KBM-7 (cell line): ENCODE measurements at places on chromosomes 3 and 15.

DNA sequence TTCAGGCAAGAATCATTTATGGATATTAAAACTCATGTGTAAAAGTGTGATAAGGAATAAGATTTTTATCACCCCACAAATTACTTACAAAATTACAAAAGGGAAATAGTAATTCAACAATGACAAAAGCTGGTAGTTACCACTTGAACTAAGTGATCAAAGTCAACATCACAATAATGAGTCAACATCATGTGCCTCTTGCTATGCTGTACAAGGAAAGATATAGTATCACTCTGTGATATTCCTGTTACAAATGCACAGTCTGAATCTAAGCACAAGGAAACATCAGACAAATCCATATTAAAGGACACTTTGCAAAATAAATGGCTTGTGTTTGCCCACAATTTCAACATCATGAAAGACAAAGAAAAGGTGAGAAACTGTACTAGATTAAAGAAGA lies 90.5 kb upstream of the PLCL2 start:
- DNase-seq: no peak

DNA sequence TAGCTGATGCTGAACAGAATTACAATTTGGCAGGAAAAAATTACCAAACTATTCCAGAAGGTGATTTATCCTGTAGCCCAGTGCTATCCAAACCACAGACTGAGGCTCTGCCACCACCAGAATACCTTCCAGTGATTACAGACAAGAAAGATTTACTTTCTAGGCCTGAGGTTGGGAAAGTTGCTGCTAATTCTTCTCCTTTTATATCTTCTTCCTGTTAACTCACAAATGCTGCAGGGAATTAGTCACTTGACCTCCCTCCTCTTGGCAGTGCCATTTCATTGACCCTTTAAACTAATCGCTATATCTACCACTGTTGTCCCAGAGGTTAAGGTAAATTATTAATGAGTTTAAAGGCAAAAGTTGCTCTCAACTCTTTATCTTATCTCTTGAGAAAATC lies 118.4 kb downstream of the CTNNB1 start:
- DNase-seq: no peak

GRCh38 chr3:116118475-116119169 lies 326.7 kb downstream of the LSAMP start:
- no peak for DNase-seq

DNA sequence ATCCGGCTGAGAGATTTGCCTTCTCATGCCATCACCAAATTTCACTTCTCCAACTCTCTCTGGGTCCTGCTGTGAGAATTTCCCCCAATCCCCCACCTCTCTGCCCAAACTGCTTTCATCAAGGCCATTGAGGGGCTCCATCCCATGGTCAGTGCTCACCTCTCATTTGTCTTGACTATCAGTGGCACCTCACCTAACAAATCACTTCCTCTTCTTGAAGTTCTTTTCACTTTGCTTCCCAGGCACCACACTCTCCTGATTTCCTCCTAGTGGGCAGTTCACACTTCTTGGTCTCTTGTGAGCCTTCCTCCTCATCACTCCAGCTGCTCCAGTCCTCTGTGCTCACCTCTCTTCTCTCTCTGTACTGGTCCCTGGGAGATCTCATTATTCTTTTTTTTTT lies 169.6 kb downstream of the OPA1 start:
- DNase-seq: no peak

- DNase-seq: no peak
These were observed 28.8 kb downstream of the PPM1L start for GRCh38 chr3:160784853-160785252.

- no peak for DNase-seq
These were observed 40.1 kb downstream of the MCF2L2 start for GRCh38 chr3:183388213-183388895.

DNA sequence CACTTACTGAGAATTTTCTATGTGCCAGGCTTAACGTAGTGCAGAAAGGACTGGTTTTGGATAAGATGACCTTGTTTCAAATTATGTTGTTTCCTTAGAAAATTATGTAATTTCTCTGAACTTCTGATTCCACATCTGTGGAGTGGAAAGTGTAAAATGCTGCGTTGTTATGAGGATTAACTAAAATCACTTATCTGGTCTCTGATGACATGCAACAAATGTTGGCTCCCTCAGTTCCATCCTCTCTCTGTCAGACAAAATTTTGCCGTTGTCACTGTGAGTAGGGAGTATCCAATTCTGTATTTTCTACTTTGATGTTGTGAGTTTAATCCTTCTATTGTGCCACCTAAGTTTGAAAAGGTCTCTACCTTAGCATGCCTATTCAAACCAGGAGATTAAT lies 175.5 kb downstream of the KCNMB2 start:
- DNase-seq: no peak

DNA sequence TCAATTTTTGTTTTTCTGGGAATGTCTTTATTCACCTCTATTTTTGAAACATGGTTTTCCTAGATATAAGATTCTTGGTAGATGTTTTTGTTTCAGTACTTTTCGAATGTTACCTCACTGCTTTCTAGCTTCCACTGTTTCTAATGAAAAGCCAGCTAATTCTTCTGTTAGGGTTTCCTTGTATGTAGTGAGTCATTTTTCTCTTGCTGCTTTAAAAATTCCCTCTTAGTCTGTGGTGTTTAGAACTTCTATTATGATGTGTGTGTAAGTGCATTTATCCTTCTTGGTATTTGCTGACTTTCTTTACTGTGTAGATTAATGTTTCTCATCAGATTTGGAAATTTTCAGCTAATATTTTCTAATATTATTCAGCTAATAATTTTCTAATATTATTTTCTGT lies 151.1 kb upstream of the OSTN start:
- no peak for DNase-seq

GRCh38 chr3:16323737-16324136 lies 58.7 kb downstream of the OXNAD1 start:
- no peak for DNase-seq

GRCh38 chr3:134640378-134640777 lies 10.4 kb downstream of the KY start:
- no peak for DNase-seq

GRCh38 chr3:123392368-123392767 lies 56.5 kb downstream of the ADCY5 start:
- no peak for DNase-seq

- DNase-seq: peak; percentile 90
These were observed 1.1 kb upstream of the PIK3CA start for GRCh38 chr3:179146911-179147513.

- no peak for DNase-seq
These were observed 609 bp upstream of the TBC1D23 start for GRCh38 chr3:100260081-100260684.

GRCh38 chr3:24311881-24312280 lies 182.8 kb downstream of the THRB start:
- no peak for DNase-seq

- DNase-seq: peak; percentile 43
These were observed 29.0 kb upstream of the ZNF710 start for GRCh38 chr15:89972085-89972484.

DNA sequence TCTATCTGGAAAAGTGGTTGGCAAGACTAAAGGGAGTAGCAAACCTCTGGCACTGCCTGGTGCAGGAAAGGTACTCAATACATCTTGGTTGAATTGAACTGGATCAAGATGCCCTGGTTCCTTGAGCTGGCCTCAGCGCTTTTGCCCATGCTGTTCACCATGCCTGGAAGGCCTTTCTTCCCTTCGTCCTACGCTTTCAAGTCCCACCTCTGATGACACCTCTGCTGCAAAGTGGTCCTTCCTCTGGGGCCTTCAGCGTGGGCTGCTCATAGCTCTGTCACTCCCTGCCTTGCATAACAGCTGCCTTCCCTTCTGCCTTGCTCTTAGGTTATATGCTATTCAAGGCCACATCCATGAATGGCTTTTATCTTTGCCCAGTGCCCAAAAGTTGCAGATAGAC lies 23.0 kb downstream of the ITGA11 start:
- no peak for DNase-seq

DNA sequence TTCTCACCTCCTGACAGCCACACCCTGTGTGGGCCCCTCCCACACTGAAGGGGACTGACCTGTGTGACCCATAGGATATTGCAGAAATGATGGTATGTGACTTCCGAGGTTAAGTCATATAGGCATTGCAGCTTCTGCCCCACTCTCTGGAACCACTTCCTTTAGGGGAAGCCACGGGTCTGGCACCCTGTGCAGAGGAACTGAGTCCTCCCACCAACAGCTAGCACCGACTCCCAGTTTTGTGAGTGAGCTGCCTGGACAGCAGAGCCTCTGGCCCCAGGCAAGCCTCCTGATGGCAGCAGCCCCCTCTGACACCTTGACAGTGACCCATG lies 24.6 kb upstream of the SLC6A6 start:
- DNase-seq: peak; percentile 52

- DNase-seq: no peak
These were observed 1.2 kb downstream of the STARD5 start for GRCh38 chr15:81322676-81323253.

GRCh38 chr3:155154255-155154654 lies 74.1 kb downstream of the MME start:
- peak; percentile 5 for DNase-seq

DNA sequence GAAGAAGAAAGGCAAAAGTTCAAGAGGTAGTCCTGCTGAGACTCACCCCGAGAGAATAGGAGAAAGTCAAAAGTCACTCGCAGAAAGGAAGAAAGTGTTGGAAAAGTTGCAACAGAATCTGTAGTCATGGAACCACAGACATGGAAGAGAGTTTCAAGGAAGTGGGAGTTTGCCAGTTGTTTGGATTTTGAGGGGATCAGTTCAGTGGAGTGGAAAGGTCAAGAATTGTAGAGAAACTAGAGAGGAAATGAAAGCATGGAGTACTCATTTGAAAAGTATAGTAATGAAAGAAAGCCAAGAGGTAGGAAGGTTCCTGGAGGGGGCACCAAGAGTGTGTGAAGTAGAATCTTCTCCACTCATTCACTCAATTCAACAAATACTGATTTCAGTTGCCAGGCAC lies 34.7 kb downstream of the SPTSSB start:
- DNase-seq: no peak

DNA sequence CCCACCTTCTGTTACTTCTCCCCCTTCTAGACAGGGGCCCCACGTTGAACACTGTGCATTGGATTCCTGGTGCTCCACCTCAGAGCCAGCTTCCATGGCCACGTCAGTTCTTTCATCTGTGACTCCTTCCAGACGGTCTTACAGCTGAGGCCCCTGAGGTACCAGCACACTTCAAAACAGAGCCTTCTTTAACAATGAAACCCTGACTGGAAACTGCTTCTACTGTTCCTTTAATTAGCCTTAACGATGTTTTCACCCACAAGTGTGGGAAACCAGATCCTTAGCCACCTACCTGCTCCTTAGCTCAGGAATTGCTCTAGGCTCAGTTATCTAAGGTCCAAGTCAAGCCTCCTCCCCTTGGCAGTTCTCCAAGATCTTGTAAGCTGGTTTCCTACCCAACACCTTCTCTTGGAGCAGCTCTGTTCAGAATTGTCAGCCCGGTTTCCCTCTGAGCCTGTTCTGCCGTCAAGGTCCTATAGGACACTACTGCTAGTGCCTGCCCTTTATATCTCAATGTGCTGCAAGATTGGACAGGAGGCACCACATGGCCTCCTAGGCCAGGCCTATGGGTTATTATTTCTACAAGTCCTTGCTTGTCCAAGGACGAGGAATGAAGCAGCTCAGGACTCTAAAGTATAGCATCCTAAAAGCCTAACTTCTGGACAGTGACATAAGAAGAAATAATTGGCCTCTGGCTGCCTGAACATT lies 80.7 kb downstream of the FMN1 start:
- DNase-seq: no peak

GRCh38 chr3:107132674-107133073 lies 244.6 kb upstream of the CCDC54 start:
- DNase-seq: no peak

GRCh38 chr3:170903123-170903522 lies 5.3 kb downstream of the EIF5A2 start:
- no peak for DNase-seq

- no peak for DNase-seq
These were observed 78.7 kb downstream of the SLC6A1 start for GRCh38 chr3:11071096-11071755.

- DNase-seq: no peak
These were observed 268.9 kb upstream of the KCNMB2 start for GRCh38 chr3:178267158-178267844.

- peak; percentile 63 for DNase-seq
These were observed 9.8 kb downstream of the CTXND1 start for GRCh38 chr15:80242132-80242769.
